Activated naive CD8-positive, alpha-beta T cell treated with anti-CD3 and anti-CD28 coated beads for 36 hours (primary cell): ENCODE measurements at places on chromosomes 3 and 15. TPM values are rescaled to one million over a fixed set of nuclear protein-coding genes. Genes with fewer than 3 reads are reported as not detected.

DNA sequence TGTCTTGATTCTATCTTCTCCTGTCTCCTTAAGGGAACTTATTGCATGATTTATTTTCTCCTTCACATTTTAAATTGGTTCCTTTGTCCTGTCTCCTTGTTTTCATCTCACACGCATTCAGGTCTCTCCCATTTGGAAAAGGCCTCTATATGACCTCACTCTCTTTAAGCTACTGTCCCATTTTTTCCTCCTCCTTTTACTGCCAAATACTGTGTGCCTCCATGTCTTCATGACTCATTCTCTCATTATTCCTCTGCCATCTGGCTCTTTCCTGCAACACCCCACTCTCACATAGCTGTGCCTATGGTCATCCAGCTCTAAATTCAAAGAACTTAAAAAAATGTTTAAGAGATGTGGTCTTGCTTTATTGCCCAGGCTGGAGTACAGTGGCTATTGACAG is 48.0 kb downstream of the TYRO3 start:
- H3K27me3 ChIP-seq, result peaks cover 15% of the 10 kb centered on the region
- no peak overlapping the region for H3K27ac ChIP-seq
- no peak overlapping the region for H3K4me3 ChIP-seq
- no peak for DNase-seq

The XCR1 gene
- not detected for total RNA-seq

The LINS1 gene
- total RNA-seq, result 27.6 TPM

DNA sequence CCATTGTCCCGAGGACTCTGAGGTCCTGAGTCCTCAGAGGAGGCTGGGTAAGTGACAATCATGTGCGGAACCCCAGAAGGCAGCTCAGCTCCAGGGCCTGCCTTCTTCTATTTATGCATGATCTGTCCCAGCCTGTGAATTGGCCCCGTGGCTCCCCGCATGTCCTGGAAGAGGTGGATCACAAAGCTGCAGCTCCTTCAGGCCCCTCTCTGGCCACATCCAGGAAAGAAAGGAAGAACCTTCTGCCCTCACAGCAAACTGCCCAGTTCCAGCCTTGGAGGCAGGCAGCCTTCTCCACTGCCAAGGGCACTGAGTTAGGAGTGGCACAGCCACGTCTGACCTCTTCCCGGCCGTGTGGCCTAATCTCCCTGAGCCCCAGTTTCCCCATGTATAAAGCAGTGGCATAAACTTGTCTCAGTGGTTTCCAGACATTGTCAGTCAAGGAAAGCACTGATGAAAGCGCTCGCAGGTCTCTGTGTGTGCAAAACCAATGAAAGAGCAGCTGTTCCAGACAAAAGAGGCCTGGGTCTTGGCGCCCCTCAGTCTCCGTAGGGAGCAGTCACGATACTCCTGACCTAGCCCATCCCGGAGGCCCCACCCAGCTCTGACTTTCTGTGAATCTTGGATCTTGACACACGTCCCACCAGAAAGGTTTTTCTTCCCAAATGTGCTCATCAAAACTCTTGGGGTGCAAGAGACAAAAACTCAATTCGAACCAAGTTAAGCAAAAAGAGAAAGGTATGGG is 497.3 kb downstream of the SHQ1 start:
- H3K27me3 ChIP-seq, result no peaks in the 10 kb centered on the region
- DNase-seq, result no peak
- H3K27ac ChIP-seq, result no peak overlapping the region

DNA sequence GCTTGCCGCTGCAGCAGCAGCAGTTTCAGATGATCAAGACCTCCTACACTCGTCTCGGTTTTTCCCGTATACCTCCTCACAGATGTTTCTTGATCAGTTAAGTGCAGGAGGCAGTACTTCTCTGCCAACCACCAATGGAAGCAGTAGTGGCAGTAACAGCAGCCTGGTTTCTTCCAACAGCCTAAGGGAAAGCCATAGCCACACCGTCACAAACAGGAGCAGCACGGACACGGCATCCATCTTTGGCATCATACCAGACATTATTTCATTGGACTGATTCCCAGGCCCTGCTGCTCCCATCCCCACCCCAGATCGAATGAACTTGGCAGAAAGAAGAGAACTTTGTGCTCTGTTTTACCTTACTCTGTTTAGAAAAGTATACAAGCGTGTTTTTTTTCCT is 17.6 kb downstream of the CALML4 start:
- H3K4me3 ChIP-seq, result no peak overlapping the region
- peak overlapping the region; percentile 1 for H3K27ac ChIP-seq
- peaks cover 21% of the 10 kb centered on the region for H3K36me3 ChIP-seq
- peaks cover 2% of the 10 kb centered on the region for H3K4me1 ChIP-seq

GRCh38 chr15:65942436-65942835 is 73.1 kb downstream of the RAB11A start:
- DNase-seq, result no peak
- H3K4me3 ChIP-seq, result no peak overlapping the region
- H3K27ac ChIP-seq, result no peak overlapping the region
- no peaks in the 10 kb centered on the region for H3K27me3 ChIP-seq
- no peaks in the 10 kb centered on the region for H3K36me3 ChIP-seq
- peaks cover 4% of the 10 kb centered on the region for H3K4me1 ChIP-seq

The TUSC7 gene
- total RNA-seq, result not detected

DNA sequence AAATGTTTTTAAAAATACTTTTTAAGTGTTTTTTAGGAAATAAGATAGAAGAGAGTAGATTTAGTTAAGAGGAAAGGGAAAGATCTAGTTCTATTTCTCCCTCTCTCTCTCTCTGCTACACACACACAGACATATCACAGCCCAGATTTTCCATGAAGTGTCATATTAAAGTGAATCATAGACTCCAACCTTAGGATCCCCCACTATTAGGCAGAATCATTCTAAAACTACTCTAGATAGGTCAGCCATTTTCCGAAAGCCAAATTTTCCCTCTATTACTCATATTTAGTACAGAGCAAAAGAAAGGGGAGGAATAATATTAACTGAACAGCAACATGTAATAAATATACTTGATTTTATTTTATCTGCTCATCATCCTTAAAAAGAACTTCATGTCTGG is 45.1 kb upstream of the RSL24D1 start:
- H3K36me3 ChIP-seq, result peaks cover 46% of the 10 kb centered on the region
- DNase-seq, result no peak
- H3K27ac ChIP-seq, result peak overlapping the region; percentile 77
- H3K4me1 ChIP-seq, result peaks cover 64% of the 10 kb centered on the region
- no peaks in the 10 kb centered on the region for H3K27me3 ChIP-seq
- no peak overlapping the region for H3K4me3 ChIP-seq

DNA sequence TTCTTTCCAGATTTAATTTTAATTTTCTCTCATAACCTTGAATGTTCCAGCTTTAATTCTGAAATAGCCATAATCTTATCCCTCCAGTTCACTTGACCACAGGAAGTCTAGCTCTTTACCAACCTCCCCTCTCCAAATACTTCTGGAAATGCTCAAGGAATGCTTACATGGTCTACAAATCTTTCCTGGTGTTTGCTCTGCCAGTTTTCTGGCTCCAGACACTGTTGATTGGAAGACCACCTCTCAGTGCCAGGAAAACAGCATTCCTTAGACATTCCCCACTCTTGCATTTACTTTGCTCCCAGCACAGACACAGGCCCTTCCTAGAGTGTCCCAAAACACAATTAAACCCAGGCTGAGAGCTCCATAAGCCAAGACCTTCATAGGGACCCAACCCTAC is 98.6 kb downstream of the MESD start:
- DNase-seq, result no peak
- H3K4me1 ChIP-seq, result peaks cover 6% of the 10 kb centered on the region
- no peak overlapping the region for H3K4me3 ChIP-seq
- no peak overlapping the region for H3K27ac ChIP-seq
- peaks cover 5% of the 10 kb centered on the region for H3K36me3 ChIP-seq

GRCh38 chr15:63912061-63912615 is 78.4 kb upstream of the HERC1 start:
- no peak for DNase-seq
- H3K27ac ChIP-seq, result no peak overlapping the region
- no peaks in the 10 kb centered on the region for H3K36me3 ChIP-seq
- no peak overlapping the region for H3K4me3 ChIP-seq

- H3K4me1 ChIP-seq, result peaks cover 8% of the 10 kb centered on the region
- no peaks in the 10 kb centered on the region for H3K36me3 ChIP-seq
- DNase-seq, result no peak
- H3K4me3 ChIP-seq, result no peak overlapping the region
These were observed 263.3 kb downstream of the ABHD5 start for GRCh38 chr3:43953814-43954692.

DNA sequence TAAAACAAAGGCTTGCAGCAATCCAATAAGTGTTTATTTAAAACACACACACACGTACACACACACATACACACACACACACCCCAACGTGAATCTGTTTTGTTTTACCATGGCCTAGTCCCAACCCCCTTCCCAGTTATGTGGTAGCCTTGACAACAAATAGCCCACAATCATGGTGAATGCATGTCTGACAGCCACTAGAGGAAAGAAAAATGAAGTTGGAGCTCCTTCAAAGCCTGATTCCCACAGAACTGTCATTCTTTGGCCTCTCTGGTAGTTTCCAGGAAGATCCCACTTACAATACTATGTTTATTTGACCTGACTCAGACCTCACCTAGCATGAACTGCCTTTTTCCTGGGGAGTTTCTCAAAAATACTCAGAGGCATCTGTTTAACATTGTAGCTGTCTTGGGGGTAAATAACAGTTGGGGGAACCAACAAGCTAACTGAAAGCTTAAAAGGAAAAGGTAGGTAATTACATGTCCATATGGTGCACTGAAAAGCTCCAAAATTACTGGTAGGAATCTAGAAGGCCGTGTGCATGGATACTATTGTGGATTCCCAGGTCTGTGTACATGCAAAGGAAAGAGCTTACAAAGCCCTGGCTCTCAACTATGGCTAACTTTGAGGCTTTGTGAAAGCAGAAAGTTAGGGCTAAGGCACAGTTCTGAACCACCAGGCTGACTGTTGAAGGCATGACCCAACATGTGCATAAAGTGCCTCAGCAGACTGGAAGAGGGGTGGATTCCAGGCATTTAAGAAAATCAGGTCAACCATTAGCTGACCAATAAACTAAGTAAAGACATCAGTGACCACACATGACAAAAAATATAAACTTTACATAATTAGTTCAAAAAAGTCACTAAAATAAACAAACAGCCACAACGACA is 65.3 kb downstream of the FAIM start:
- peaks cover 46% of the 10 kb centered on the region for H3K36me3 ChIP-seq
- H3K4me3 ChIP-seq, result no peak overlapping the region
- H3K4me1 ChIP-seq, result no peaks in the 10 kb centered on the region
- H3K27me3 ChIP-seq, result no peaks in the 10 kb centered on the region
- no peak overlapping the region for H3K27ac ChIP-seq

DNA sequence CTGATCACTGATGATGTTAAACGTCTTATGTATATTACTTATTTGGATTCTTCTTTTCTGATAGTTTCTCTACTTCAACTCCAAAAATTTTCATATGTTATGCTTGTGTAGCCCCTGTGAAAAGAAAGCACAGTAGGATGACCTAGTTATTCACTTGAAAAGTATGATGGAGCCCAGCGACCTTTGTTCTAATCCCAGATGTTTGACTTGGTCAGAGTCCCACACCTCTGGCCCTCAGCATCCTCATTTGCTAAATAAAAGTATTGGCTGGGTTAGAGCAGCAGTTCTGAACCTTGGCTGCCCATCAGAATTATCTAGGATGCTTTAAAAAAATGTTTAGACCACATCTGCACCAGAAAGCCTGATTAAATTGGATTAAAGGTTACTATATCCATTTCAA is 173.7 kb downstream of the ATG7 start:
- no peaks in the 10 kb centered on the region for H3K4me1 ChIP-seq
- DNase-seq, result no peak
- H3K27me3 ChIP-seq, result no peaks in the 10 kb centered on the region
- no peak overlapping the region for H3K4me3 ChIP-seq
- peaks cover 14% of the 10 kb centered on the region for H3K36me3 ChIP-seq

- peaks cover 15% of the 10 kb centered on the region for H3K27me3 ChIP-seq
- H3K4me1 ChIP-seq, result peaks cover 46% of the 10 kb centered on the region
- H3K4me3 ChIP-seq, result peak overlapping the region; percentile 87
- peak overlapping the region; percentile 94 for H3K27ac ChIP-seq
- peaks cover 13% of the 10 kb centered on the region for H3K36me3 ChIP-seq
These were observed 483 bp downstream of the EHD4 start for GRCh38 chr15:41971895-41972252.

DNA sequence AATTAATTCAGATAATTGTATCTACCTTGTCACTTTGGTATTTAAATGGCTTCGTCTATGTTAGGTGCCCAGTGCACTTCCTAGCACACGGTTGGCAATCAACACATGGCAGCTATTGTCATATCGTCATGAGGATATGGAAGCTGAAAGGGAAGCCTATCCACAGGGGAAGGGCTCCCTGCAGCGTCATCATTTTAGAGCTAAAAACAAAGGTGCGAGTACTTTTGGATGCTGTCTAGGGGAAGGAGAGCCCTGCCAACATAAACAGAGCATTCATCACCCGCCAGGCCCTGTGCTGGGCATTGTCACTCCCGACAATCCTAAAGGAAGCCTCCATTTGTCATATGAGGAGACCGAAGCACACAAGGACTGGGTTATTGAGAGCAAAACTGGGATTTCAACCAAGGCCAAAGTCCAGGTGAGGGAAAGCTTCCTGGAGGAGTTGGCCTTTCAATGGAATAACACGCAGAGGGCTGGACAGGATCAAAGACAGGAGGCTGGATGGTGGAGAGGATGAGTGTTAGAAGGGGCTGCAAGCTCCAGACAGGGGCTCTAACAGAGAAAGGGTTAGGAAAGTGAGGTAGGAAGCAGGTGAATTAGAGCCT is 8.0 kb upstream of the PARL start:
- no peak overlapping the region for H3K27ac ChIP-seq
- H3K4me1 ChIP-seq, result peaks cover 3% of the 10 kb centered on the region
- H3K36me3 ChIP-seq, result no peaks in the 10 kb centered on the region

The C3orf49 gene
- not detected for total RNA-seq

DNA sequence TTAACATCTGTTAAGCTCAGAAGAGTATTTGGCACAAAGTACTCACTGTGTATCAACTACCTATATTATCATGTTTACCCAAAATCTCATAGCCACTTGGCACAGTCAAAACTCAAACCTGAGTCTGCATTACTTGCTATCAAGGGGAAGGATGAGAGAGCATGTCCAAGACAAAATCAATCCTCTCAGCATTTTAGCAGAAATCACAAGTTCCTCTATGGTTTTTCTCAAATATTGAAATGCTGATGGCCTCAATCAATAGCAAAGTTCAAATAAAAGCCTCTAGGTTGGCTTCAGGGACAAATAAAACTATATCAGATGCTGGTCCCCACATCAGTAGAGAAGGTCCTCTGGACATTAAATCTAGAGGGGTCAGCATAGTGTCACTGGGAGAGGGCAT is 14.3 kb downstream of the TBC1D2B start:
- H3K36me3 ChIP-seq, result peaks cover 5% of the 10 kb centered on the region
- no peak for DNase-seq
- H3K27me3 ChIP-seq, result no peaks in the 10 kb centered on the region
- H3K27ac ChIP-seq, result no peak overlapping the region
- peaks cover 41% of the 10 kb centered on the region for H3K4me1 ChIP-seq

- DNase-seq, result no peak
- peaks cover 2% of the 10 kb centered on the region for H3K4me1 ChIP-seq
- peaks cover 6% of the 10 kb centered on the region for H3K36me3 ChIP-seq
- H3K4me3 ChIP-seq, result no peak overlapping the region
- no peaks in the 10 kb centered on the region for H3K27me3 ChIP-seq
These were observed 58.7 kb upstream of the PLXND1 start for GRCh38 chr3:129665024-129665768.

The BRK1 gene
- 94.6 TPM for total RNA-seq

- H3K27ac ChIP-seq, result peak overlapping the region; percentile 77
- no peaks in the 10 kb centered on the region for H3K27me3 ChIP-seq
- peaks cover 15% of the 10 kb centered on the region for H3K4me1 ChIP-seq
These were observed 117.6 kb upstream of the TBL1XR1 start for GRCh38 chr3:177314897-177315296.

GRCh38 chr3:4943549-4943948 is 35.7 kb upstream of the BHLHE40 start:
- no peak overlapping the region for H3K4me3 ChIP-seq
- no peak for DNase-seq
- H3K36me3 ChIP-seq, result peaks cover 2% of the 10 kb centered on the region
- H3K27me3 ChIP-seq, result no peaks in the 10 kb centered on the region
